ENCODE measurements at places on chromosomes 4 and X.

DNA sequence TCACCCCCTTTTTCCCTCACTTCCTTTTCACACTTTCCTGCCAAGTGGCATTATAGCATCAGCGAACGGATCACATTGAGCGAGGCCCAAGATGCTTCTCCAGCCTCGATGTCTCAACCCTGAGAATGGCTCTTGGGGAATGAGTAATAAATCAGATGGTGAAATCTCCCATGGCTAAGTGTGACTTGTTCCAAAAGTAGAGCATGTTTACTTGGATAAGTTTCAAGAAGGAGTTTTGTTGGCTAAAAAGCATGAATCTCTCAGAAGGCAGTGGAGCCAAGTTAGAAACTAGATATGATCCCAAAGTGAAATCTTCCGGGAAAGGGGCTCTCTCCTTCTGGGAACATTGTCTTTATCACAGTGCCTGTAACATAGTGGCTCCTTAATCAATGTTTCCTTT lies 316.3 kb downstream of the CAMK2D start:
- DNase-seq, result peak; percentile 92

- no peak for DNase-seq
Measured at GRCh38 chr4:103075894-103076746, 441 bp downstream of the SLC9B2 start.

GRCh38 chrX:110188701-110189558 lies 129.0 kb downstream of the AMMECR1 start:
- DNase-seq, result no peak

GRCh38 chr4:133186845-133187244 lies 37.8 kb downstream of the PCDH10 start:
- no peak for DNase-seq

GRCh38 chr4:59983852-59984251 lies 1216.3 kb upstream of the ADGRL3 start:
- no peak for DNase-seq

DNA sequence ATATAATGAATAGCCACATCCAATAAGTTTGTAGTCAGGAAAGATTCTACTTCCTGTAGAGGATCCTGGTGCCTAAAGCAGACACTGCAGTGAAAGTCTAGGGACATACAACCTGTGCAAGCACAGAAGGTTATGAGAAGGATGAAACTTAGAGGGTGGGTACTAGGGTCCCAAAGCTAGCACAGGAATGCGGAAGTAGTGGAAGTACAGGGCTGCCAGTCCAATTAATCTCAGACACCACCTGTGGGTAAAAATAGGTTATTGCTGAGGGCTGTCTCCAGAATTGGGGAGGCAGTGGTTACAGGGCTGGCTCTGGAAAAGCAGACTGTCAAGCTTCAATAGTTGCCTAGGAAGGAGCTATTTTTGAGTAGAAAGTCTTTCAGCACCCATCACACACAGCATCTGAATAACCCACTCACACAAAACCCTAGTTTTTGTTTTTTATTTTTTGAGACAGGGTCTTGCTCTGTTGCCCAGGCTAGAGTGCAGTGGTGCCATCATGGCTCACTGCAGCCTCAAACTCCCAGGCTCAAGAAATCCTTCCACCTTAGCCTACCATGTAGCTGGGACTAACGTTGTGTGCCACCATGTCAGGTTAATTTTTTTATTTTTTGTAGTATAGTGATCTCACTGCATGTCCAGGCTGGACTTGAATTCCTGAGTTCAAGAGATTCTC lies 50.8 kb upstream of the ELF2 start:
- no peak for DNase-seq

- DNase-seq, result no peak
Measured at GRCh38 chr4:42515156-42515884, 118.0 kb downstream of the SHISA3 start.

GRCh38 chr4:170336238-170336775 lies 246.6 kb upstream of the AADAT start:
- no peak for DNase-seq

- no peak for DNase-seq
Measured at GRCh38 chr4:145099653-145100052, 1.5 kb downstream of the ABCE1 start.

GRCh38 chr4:102959496-102959895 lies 60.0 kb downstream of the SLC9B1 start:
- no peak for DNase-seq

- DNase-seq, result no peak
Measured at GRCh38 chr4:77500801-77501200, 104.8 kb upstream of the CXCL13 start.

DNA sequence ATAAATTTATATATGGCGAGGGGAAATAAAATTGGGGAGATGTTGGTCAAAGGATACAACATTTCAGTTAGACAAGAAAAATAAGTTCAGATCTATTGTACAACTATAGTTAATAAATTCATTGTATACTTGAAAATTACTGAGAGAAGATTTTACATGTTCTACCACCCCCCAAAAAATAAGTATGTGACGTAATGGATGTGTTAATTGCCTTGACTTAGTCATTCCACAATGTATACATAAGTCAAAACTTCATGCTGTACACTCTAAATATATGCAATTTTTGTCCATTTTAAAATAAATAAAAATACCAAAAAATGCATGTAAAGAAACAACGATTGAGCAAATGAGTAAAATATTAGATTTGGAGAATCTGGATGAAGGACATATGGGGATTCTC lies 1.8 kb downstream of the USP11 start:
- DNase-seq, result no peak

DNA sequence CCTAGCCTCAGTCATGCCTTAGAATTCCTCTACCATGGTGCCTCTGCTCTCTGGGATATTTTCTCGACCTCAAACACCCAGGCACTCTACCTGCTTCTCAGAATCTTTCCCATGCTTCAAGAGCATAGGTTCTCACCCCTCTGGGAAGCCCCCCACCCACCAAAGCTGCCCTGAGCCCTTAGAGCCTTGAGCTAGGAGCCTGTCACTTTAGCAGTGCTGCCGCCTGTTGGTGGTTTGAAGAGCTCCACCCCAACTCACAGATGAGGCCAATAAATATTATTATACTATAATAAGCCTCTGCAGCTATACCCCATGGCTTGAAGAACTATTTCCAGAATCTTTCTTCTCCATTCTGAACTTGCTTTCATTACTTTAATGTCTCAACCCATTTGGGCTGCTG lies 109.7 kb downstream of the RTL5 start:
- no peak for DNase-seq

DNA sequence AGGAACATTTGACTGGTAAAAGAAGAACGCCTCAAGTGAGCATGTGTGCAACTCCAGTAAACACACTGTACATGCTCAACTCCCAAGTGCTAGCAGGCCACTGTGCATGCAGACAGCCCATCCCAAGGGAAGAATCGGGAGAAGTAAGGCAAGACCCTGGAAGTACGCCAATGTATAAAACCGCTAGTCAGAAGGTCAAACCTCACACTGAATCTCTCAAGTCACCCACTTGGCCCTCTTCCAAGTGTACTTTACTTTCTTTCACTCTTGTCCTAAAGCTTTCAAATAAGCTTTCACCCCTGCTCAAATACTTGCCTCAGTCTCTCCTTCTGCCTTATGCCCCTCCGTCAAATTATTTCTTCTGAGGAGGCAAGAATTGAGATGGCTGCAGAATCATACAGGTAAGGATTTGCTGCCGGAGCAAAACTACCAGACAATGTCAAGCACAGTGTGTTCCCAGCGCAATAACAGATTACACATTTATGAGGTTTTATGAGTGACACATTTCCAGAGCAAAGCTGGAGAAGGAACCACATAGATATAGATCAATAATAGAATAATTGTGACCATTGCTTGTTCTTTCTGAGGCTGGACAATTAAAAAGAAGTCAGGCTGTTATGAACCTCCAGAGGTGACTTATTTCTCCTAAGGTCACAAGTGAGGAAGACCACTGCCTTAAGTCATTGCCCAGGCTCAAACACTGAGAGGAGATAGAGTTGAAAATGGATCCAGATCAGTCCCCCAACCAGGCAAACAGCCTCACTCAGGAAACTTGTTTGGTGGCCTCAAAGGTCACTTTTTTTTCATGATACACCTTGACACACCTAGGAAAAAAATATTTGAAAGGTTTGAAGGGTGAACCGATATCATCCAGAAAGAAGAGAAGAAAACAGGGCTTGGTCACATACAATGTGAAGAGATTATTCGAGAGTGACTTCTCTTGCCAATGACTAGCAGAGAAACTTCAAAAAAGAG lies 26.3 kb downstream of the CXCL1 start:
- DNase-seq, result no peak

DNA sequence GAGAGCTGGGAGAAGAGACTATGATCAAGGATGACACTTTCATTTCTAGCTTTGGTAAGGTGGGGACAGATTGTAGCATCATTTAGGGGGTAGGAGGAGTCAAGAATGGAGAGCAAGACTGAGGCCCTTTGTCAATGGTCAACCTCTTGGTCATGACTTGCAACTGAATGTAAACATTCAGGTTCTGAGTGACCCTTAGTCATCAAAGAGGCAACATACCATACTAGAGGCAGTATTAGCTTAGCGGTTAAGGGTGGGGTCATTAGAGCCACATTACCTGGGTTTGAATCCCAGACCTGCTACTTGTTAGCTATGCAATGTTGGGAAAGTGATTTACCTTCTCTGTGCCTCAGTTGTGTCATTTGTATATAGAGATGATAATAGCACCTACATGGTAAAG lies 76.5 kb downstream of the MED28 start:
- no peak for DNase-seq

GRCh38 chrX:40152741-40153344 lies 55.1 kb upstream of the BCOR start:
- no peak for DNase-seq

- DNase-seq, result no peak
Measured at GRCh38 chr4:59570860-59571476, 1629.2 kb upstream of the ADGRL3 start.

GRCh38 chr4:101414496-101414895 lies 67.2 kb upstream of the PPP3CA start:
- DNase-seq, result no peak

DNA sequence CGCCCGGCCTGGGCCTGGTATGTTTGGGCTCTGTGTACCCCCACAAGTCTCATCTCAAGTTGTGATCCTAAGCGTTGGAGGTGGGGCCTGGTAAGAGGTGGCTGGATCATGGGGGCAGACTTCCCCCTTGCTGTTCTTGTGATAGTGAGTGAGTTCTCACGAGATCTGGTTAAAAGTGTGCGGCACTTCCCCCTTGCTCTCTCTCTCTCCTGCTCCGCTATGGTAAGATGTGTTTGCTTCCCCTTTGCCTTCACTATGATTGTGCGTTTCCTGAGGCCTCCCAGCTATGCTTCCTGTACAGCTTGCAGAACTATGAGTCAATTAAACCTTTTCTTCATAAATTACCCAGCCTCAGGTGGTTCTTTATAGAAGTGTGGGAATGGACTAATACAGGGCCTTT lies 53.0 kb downstream of the CHST7 start:
- no peak for DNase-seq

DNA sequence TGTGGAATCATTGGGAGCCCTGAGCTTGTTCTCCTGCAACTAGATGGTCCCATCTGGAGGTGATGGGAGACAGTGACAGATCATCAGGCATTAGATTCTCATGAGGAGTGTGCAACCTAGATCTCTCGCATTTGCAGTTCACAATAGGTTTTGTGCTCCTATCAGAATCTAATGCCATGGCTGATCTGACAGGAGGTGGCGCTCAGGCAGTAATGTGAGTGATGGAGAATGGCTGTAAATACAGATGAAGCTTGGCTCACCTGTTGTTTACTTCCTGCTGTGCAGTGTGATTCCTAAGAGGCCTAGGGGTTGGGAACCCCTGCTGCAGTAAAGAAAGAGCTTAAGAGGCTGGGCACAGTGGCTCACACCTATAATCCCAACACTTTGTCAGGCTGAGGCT lies 42.2 kb upstream of the PUDP start:
- DNase-seq, result no peak

GRCh38 chrX:118726887-118727685 lies at the start of gene IL13RA1:
IL13RA1 (plus strand) TSS chrX:118727606; CDS start chrX:118727639, 33 bp downstream.
- no peak for DNase-seq

DNA sequence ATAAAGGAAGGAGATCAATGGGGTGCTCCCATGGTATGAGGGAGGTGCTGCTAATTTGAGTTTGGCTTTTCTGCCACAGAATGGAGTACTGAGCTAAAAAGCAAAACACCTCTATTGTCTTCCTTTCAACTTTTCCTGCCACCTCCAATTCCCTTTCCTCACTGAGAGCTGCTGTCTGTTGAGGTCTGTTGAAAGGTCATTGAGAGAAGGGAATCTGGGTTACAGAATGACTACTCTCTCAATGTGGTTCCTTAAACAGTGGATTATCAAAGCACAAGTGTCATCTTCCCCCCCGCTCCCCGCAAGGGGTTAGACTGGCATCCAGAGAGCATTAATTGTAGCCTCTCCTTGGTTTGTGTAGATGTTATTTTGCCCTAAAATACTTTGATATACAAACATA lies 10.7 kb downstream of the USP9X start:
- no peak for DNase-seq

DNA sequence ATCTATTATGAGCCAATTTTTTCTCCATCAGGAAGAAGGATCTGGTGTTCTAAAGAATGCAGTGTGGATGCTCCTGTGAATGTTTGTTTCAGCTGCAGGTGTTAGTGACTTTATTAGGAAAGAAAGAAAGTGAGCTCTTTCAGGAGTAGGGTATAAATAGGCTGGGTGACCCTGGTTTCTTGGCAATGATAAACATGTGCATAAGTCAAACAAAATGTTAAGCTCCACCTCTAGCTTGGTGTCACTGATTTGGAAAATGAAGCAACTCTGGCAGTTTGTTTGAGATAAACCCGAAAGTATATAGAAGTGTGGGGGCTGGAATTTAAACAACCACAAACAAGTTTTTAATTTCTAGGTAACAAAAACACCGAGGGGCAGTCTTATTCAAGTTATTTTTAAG lies 152.3 kb downstream of the COL4A6 start:
- no peak for DNase-seq

DNA sequence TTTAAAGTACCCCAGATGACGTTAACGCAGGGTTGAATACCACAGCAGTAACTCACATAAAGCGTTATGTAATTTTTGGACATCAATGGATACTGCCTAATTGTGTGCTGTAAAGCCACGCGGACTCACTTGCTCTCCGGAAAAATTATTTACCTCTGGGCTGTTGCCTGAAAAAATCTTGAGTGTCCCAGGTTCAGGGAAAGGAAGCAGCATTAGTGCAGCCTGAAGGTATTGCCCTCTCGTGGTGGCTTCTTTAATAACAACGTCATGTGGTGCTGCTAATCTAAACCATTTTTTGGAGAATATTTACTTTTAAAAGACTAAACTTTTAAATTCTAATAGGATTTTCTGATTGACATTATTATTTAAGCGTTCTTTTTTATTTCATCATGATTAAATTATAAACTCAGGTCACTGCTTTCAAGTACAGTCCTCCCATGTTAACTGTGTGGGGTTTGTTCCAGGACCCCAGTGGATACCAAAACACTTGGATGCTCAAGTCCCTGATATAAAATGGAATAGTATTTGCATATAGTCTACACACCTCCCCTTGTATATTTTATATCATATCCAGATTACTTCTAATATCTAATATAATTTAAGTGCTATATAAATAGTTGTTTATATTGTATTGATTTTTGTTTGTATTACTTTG lies 384.8 kb downstream of the FAM133A start:
- no peak for DNase-seq

GRCh38 chrX:120029354-120029753 lies 48.1 kb downstream of the RHOXF2B start:
- no peak for DNase-seq

GRCh38 chr4:149630064-149630463 lies 185.6 kb downstream of the IQCM start:
- no peak for DNase-seq

GRCh38 chrX:12974796-12975669 lies at the start of gene TMSB4X:
TMSB4X (plus strand) TSS chrX:12975110.
- no peak for DNase-seq

GRCh38 chrX:124238268-124238667 lies 94.2 kb upstream of the TEX13D start:
- no peak for DNase-seq

Measured in vagina (tissue), 2 donors.